ENCODE measurements at places on chromosomes 6 and 20. TPM values are rescaled to one million over a fixed set of nuclear protein-coding genes. Genes with fewer than 3 reads are reported as not detected.

- H3K36me3 ChIP-seq: no peaks in the 10 kb centered on the region
- H3K27ac ChIP-seq: peak overlapping the region; percentile 57
- no peak for DNase-seq
- H3K27me3 ChIP-seq: no peaks in the 10 kb centered on the region
- H3K4me3 ChIP-seq: no peak overlapping the region
- peaks cover 70% of the 10 kb centered on the region for H3K4me1 ChIP-seq
Observed at GRCh38 chr6:156857573-156857972, 80.4 kb downstream of the ARID1B start.

DNA sequence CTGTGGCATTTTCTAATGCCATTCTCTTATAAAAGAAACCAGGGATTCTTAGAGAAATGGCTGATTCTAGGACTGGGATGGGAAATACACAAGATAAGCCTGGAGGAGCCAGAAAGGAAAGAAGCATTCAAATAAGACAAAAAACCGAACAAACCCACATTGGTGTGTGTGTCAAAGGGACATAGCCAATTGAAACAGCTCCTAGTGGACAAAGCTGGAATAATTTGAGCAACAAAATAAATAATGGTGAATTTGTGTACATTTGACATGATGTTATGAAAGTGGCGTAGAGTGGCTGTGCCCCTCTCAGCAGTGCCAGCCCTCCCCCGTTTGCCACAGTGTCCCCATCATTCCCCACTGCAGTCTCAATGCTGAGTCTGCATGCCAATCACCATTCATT lies 55.5 kb downstream of the B3GAT2 start:
- no peak overlapping the region for H3K4me3 ChIP-seq
- no peaks in the 10 kb centered on the region for H3K27me3 ChIP-seq
- no peaks in the 10 kb centered on the region for H3K4me1 ChIP-seq
- no peak for DNase-seq

DNA sequence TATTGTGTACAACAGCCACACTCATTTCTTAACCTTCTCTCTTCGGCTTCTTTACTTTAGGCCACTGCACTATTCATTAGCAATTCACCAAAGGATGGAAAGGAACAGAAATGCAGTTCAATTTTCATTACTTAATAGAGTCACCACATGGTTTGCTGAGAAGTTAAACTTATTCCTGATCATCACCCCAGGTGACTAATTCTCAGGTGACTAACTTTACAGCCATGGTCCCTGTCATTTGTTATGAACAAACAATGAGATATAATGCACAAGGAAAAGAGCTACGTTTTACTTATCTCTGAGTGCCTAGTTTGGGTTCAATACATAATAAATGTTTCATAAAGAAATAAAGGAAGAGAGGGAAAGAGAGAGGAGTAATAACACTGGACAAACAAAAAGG lies 45.8 kb upstream of the DST start:
- no peaks in the 10 kb centered on the region for H3K36me3 ChIP-seq
- no peak overlapping the region for H3K4me3 ChIP-seq
- H3K4me1 ChIP-seq: peaks cover 49% of the 10 kb centered on the region
- H3K27me3 ChIP-seq: no peaks in the 10 kb centered on the region
- no peak overlapping the region for H3K27ac ChIP-seq

DNA sequence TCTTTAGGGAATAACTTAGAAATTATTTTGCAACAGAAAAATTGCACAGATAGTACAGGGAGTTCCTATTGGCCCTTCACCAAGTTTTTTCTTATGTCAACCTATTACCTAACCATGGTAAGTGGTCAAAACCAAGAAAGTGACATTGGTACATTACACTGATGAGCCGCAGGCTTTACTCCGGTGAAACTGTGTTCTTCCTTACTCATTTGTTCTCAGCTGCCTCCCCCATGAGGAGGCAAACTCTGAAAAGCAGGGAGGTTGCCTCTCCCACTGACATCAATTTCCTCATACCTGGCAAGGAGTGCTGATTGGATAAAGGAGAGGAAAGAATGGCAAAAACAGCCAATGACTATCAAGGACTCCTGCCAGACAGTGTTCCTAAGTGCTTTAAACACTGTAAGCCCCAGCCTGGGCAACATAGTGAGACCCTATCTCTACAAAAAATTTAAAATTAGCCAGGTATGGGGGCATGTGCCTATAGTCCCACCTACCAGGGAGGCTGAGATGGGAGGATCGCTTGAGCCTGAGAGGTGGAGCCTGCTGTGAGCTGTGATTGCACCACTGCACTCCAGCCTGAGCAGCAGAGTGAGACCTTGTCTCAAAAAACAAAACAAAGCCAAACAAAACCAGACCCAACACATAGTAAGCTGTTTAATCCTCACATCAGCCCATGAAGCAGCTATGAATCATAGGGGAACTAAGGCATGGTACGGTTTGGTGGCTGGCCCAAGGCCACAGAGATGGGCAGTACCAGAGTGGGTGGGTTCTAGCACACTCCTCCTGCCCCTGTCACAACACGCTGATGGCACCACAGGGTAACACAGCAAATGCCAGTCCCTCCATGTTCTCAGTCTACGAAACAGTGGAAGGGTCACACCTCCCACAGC lies 24.7 kb downstream of the C20orf203 start:
- no peaks in the 10 kb centered on the region for H3K36me3 ChIP-seq
- no peak overlapping the region for H3K27ac ChIP-seq
- peaks cover 11% of the 10 kb centered on the region for H3K4me1 ChIP-seq
- no peak overlapping the region for H3K4me3 ChIP-seq
- DNase-seq: no peak
- H3K27me3 ChIP-seq: no peaks in the 10 kb centered on the region

- DNase-seq: no peak
- H3K4me3 ChIP-seq: no peak overlapping the region
- H3K4me1 ChIP-seq: peaks cover 7% of the 10 kb centered on the region
- H3K27ac ChIP-seq: no peak overlapping the region
- no peaks in the 10 kb centered on the region for H3K27me3 ChIP-seq
Observed at GRCh38 chr6:118356054-118356453, 192.0 kb upstream of the PLN start.

DNA sequence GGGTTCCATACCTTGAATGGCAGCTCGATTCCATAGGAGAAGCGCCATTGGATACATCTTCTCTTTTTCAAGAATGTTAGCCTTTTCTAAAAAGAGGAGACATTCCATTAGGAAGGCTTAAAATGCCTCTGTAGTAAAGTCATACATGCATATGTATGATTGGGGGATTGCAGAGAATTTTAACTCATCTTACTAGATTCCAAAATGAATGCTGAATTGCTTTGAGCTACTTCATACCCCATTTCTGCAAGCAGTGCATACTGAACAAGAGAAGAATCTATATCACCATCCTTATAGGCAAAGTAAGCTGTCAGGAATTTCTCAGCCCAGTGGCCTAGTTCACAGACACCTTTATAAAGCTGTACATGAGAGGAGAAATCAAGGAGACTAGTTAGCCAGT lies 80.3 kb downstream of the NDUFAF5 start:
- H3K36me3 ChIP-seq: no peaks in the 10 kb centered on the region
- peaks cover 7% of the 10 kb centered on the region for H3K4me1 ChIP-seq
- H3K27me3 ChIP-seq: no peaks in the 10 kb centered on the region
- H3K27ac ChIP-seq: no peak overlapping the region
- no peak overlapping the region for H3K4me3 ChIP-seq

DNA sequence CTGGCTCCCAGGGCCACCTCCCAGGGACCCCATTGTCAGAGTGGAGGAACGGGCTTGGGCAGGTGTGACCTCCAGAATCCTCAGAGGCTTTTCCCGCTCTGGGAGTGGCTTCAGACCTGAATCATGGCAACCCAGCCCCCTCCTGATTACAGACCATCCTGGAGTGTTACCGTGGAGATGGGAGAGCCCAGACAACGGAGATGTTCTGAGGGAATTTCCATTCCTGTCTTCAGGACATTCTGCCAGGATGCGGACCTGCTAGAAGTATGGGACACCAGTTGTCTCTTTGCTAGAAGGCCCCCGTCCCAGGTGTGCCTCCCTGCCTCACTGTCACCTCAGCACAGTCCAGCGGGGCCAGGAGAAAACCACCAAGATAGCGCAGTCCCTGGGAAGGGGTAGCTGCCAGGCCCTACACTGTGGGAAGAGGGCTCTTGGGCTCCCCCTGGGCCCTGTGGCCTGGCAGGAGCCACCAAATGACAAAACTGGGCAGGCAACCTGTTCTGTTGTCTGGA lies 109.9 kb downstream of the PSMB1 start:
- H3K27me3 ChIP-seq: no peaks in the 10 kb centered on the region
- H3K4me3 ChIP-seq: no peak overlapping the region
- H3K27ac ChIP-seq: no peak overlapping the region
- H3K4me1 ChIP-seq: peaks cover 2% of the 10 kb centered on the region

GRCh38 chr6:140850438-140850837 lies 1282.3 kb upstream of the GJE1 start:
- no peak for DNase-seq
- 0 out of 2 replicates have a peak, but pooled peaks cover 3% of the 10 kb centered on the region for H3K4me1 ChIP-seq
- no peaks in the 10 kb centered on the region for H3K36me3 ChIP-seq
- no peak overlapping the region for H3K27ac ChIP-seq
- no peaks in the 10 kb centered on the region for H3K27me3 ChIP-seq
- H3K4me3 ChIP-seq: no peak overlapping the region

GRCh38 chr6:133641104-133641503 lies 247.8 kb upstream of the TCF21 start:
- no peak overlapping the region for H3K4me3 ChIP-seq
- H3K27me3 ChIP-seq: no peaks in the 10 kb centered on the region
- peaks cover 16% of the 10 kb centered on the region for H3K4me1 ChIP-seq
- H3K27ac ChIP-seq: no peak overlapping the region
- H3K36me3 ChIP-seq: no peaks in the 10 kb centered on the region
- no peak for DNase-seq

DNA sequence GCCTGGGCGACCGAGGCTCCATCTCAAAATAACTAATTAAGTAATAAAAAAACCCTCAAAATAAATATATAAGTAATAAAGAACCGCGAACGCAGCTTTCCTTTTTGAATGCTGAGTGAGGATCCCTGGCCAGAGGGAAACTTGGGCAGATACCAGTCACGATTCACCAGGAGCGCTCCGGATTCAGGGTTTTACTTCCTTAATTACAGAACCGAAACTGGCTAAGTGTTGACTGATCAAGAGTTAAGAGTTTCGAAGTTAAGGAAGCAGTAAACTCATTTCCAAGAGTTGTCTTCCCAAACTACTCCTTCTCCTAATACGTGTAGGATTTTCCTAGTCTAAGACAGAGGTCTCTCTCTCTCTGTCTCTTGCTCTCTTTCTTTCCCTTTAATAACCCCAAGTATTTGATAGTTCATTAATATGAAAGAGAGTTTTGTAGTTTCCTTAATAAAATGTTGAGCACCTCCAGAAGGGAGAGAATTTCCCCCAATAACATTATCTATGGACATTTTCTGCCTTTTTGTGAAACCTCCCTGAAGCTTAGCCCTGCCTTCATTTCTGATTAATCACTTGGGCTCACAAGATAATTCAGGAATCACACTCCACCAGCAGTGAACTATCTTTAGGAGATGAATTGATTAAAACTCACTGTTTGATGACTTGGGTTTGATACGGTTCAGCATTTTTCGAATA lies 61.4 kb upstream of the ZNF217 start:
- no peak overlapping the region for H3K4me3 ChIP-seq
- H3K36me3 ChIP-seq: no peaks in the 10 kb centered on the region
- DNase-seq: no peak
- no peak overlapping the region for H3K27ac ChIP-seq

DNA sequence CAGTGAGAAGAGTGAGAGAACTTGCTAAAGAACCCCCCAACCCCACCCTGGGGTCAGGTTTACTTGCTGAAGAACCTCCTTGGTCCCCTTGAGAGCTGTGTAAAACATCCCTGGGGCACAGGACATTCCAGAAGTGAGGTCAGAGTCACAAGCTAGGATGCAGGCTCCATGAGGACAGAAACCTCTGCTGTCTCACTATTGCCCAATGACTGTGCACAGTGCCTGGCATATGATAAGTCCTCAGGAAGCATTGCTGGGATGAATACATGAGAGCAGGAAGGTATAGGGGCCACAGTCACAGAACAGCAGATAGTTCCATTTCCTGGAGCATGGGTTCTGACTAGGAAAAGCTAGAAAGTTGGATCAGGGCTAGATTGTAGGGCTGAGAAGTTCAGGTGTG lies 18.4 kb downstream of the NT5E start:
- no peaks in the 10 kb centered on the region for H3K4me1 ChIP-seq
- no peaks in the 10 kb centered on the region for H3K27me3 ChIP-seq
- no peaks in the 10 kb centered on the region for H3K36me3 ChIP-seq
- no peak overlapping the region for H3K27ac ChIP-seq
- H3K4me3 ChIP-seq: no peak overlapping the region

DNA sequence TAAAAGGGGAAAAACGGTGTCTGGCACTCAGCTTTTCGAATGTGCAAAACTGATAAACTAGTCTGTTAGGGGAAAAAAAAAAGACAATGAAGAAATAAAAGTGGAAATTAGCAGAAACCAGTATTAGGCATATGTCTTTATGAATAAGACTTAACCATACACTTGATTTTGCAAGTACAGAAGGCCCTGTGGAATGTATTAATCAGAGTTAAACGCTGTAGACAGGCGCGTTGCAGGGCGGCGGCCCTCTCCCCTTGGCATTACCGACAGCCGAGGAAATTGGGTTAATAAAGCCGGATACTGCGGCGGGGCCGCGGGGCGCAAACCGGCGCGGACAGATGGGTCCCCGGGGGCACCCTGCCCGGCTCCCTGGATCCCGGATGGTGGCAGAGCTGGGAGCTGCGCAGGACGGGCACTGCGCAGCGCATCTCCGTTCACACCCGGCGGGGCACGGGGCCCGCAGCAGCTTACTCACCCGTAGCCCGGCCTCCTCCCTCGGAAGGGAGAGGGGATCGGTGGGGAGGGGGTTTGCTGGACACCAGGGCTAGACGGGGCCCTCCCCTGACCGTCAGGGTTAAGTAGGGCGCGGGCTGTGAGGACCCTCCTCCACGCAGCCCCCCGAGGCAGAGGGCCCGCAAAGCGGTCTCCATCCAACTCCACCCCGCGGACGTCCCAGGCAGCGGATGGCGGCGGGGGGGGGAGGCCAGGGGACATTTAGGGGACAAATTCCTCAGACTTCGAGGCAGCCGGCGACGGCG lies 2.0 kb downstream of the BHLHE23 start:
- no peak overlapping the region for H3K27ac ChIP-seq
- no peak for DNase-seq
- peaks cover 94% of the 10 kb centered on the region for H3K27me3 ChIP-seq
- no peaks in the 10 kb centered on the region for H3K36me3 ChIP-seq

The SPATA25 gene
- total RNA-seq: 3.7 TPM

The TINAG gene
- not detected for total RNA-seq

The MYLK4 gene
- total RNA-seq: 0.05 TPM

The DUSP15 gene
- 2.0 TPM for total RNA-seq

The FHL5 gene
- total RNA-seq: not detected

The ERVFRD-1 gene
- total RNA-seq: not detected

Data from WTC11 (cell line).